ENCODE measurements at places on chromosomes 12 and 14. TPM values are rescaled to one million over a fixed set of nuclear protein-coding genes. Genes with fewer than 3 reads are reported as not detected.

CDKL1 gene
- total RNA-seq = 8.7 TPM

DNA sequence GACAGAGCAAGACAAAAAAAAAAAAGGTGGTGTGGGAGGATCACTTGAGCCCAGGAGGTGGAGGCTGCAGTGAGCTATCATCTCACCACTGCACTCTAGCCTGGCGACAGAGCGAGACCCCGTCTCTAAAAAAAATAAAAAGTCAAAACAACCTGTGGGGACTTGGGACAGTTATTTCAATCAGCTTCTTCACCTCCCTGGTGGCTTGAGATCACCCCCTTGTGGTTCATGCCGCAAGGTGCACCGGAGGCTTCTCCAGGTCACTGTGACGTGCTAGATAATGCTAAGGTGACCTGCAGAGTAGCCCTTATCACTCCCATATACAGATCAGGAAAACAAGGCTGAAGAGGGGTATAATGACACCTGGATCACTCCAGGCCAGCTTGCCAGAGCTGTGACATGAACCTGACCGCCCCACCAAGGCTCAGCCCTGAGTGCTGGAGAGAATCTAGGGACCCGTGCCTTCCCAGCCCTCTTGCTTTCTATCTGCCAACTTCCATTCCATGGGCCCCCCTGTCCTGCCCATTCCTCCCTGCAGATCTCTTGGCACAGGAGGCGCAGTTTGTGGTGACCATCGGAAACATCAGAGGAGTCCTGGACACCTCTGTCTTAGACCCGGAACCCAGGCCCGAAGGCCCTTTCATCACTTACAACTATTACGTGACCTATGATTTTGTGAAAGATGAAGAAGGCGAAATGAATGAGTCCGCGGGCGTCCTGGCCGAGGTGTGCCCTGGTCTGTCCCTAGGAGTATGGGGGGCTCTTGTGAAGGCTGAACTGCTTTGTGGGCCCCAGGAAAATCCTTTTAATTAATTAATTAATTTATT lies 8.1 kb downstream of the LRRC43 start:
- H3K36me3 ChIP-seq = no peaks in the 10 kb centered on the region
- H3K4me3 ChIP-seq = no peak overlapping the region
- no peak overlapping the region for H3K27ac ChIP-seq
- peak; percentile 73 for DNase-seq
- no peaks in the 10 kb centered on the region for H3K4me1 ChIP-seq

DNA sequence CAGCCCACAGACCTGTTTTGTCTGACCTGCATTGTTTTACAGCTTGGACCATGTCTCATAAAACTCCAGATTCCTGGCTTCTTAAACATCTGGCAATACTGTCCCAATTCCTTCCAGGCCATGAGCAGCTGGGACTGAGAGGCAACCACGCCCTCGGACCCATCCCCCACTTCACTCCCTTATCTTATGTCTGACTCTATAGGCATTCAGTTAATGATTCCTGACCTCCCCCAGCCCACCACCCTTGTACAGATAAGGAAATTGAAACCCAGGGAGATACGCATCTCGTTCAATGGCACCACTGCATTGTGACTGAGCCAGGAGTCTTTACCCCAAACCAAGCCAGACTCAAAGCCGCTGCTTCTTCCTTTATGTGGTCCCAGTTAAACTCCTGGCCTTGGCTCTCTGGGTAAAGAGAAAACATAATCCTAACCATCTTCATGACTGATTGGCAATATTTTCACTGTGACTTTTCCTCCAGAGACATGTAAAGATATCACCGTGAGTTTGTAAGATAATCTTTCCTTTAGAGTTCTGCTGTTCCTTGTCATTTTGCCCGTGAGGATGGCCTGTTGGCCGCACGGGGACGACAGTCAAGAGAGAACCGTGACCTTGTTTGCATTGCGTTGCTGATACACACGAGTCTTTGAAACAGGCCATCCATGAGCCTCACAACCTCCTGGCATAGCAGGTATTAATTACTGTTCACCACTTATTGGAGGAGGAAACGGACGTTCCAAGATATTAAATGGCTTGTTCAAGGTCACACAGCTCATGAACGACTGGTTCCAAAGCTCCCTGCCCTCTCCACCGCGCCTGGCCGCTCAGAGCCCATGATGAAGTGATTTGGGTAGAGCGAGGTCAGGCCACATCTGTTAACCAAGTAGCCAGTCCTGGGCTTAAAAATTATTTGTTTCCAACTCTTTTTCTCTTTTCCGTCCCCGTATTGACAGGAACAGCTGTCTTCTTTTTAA lies 39.4 kb downstream of the MAP1LC3B2 start:
- no peak for DNase-seq
- no peaks in the 10 kb centered on the region for H3K36me3 ChIP-seq
- peaks cover 28% of the 10 kb centered on the region for H3K4me1 ChIP-seq
- no peaks in the 10 kb centered on the region for H3K27me3 ChIP-seq
- H3K4me3 ChIP-seq = no peak overlapping the region

GRCh38 chr14:104512771-104513640 lies 66.6 kb upstream of the C14orf180 start:
- no peak overlapping the region for H3K4me3 ChIP-seq
- no peak overlapping the region for H3K27ac ChIP-seq
- H3K36me3 ChIP-seq = no peaks in the 10 kb centered on the region
- H3K27me3 ChIP-seq = peaks cover 40% of the 10 kb centered on the region
- no peaks in the 10 kb centered on the region for H3K4me1 ChIP-seq

GRCh38 chr12:19760611-19761010 lies 321.3 kb downstream of the AEBP2 start:
- H3K4me1 ChIP-seq = no peaks in the 10 kb centered on the region
- no peak overlapping the region for H3K4me3 ChIP-seq
- no peaks in the 10 kb centered on the region for H3K27me3 ChIP-seq
- no peaks in the 10 kb centered on the region for H3K36me3 ChIP-seq
- H3K27ac ChIP-seq = no peak overlapping the region
- no peak for DNase-seq

Data from A673 (cell line).